ENCODE measurements at places on chromosomes 12 and 14.

DNA sequence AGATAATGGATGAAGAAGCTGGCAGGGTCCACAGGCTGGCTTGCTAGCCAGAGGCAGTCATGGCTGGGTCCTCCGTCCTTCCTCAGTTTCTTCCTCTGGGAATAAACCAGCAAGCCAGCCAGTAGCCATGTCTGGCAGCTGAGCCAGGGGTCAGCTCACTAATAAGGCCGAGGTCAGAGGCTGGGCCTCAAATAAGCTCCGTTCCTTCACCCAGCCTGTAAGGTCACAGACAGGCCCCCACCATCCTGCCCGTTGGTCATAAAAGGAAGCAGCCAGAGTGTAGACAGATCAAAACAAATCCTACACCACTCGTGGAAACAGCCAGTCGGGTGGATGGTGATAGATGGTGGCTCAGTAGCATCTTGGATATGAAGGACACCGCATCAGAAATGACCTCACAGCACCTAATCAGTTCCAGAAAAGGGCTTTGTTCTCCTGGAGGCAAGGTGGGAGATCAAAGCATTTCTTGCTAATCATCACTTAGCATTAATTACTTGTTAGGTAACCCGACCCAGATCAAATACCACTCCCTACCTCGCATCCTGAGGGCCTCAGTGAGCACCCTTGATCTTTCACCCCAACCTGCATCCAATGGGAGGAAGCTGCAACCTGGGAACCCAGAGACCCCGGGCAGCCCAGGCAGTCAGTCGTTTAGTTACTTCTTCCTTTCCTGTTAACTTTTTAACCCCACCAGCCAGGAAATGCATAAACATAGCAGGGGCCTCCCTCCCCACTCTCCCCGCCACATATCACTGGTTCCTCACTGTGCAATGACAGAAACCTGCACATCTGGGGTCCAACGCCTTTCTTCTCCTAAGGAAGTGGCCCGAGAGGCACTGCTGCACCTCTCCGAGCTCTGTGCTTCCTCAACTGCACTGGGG lies 90.2 kb downstream of the KDM2B start:
- DNase-seq = no peak

DNA sequence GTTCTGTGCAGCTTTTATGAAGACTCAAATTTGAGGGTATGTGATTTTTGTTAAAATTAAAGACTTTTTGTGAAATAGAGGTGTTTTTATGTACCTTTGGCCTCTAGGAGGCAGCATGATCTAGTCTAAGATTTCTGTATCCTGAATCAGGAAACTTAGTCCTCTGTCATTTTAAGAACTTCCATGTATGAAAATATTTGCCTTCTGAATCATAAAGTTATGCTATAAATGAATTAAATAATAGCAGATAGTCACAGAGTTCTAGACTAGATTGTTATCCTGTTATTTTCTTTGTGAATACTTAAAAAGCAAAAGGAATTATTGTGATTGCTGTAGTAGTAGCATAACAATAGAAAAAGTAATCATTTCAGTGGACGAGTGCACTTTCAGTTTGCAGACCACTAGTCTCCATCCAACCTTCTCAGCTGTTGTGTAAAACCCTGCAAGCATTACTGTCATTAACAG lies 56.3 kb downstream of the FGD4 start:
- no peak for DNase-seq

- DNase-seq = no peak
Observed at GRCh38 chr12:11595080-11595479, 54.4 kb upstream of the ETV6 start.

DNA sequence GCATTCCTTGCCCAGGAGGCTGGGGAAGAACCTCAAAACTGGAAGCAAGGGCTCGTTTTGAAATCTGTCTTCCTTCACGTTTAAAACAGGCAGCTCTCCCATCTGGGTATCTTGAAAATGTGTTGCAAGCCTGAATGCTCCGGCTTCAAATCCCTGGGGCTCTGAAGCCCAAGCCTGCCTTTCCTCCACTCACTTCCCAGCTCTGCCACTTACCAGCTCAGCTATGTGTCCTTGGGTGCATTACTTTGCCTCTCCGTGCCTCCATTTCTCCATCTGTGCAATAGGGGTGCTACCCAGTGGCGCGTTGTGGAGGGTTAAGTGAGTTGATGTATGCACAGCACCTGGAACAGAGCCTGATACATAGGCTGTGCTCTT lies 97.6 kb downstream of the GCH1 start:
- no peak for DNase-seq

DNA sequence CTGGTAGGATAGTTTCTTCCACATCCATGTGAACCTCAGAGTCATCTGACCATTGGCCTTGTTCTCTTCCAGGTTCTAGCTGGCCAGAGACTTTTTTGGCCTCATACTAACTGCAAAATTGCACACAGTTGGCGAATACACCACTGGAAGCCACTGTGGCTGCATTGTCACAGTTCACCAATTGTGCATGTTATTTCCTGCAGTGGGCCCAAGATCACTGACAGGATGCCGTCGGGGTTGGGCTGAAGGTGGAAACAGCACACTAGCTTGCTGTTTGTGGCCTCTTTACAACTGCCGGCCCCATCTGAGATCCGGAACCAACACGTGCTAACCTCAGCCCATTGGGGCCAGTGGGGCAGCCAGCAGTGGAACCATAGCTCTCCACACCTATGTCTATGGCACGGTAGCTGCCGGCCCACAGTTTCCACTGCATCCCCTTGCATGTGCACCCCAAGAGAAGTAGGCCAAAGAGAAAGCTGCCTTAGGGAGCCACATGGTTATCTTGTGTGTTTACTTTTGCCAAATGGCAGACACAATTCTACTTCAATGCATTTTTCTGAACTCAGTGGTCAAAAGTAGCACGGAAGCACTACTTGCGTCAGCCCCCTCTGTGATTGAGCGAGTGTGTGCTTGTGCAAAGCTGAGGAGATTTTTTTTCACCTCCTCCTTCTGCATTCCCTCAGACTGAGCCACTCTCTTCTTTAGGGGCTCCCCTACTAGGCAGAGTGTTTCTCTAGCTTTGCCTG lies 464.0 kb downstream of the RAD51B start:
- peak; percentile 12 for DNase-seq

DNA sequence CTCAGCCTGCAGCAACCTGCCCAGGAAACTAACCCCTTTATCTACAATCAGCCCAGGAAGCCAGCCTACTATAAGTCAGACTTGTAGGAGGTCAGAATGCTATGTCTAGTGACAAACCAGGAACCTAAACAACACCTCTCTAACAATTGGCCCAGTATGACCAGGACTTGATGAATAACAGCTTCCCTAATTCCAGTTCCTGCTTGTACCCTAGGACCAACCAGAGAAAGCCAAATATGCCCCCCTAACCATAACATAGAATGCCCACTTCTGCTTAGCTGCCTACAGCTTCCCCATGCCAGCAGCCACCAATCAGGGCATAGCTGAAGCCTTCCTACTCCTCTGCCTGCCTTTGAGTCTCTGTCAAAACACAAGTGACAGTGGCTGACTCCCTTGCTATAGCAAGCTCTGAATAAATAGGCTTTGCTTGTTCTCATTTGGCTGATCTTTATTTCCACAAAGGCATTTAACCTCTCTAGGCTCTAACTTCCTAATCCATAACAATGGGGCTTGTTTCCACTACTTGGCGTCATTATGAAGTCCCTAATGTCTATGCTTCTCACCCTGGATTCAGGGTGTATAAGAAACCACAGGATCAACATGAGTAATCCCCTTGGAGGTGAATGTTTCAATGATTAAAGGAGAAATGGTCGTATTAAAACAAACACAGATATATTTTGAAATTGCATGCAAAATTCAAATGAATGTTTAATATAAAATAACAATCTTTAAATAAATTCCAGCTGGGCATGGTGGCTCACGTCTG lies 220.2 kb downstream of the ANO6 start:
- no peak for DNase-seq

GRCh38 chr12:80188576-80188975 lies 89.2 kb downstream of the OTOGL start:
- DNase-seq = no peak

DNA sequence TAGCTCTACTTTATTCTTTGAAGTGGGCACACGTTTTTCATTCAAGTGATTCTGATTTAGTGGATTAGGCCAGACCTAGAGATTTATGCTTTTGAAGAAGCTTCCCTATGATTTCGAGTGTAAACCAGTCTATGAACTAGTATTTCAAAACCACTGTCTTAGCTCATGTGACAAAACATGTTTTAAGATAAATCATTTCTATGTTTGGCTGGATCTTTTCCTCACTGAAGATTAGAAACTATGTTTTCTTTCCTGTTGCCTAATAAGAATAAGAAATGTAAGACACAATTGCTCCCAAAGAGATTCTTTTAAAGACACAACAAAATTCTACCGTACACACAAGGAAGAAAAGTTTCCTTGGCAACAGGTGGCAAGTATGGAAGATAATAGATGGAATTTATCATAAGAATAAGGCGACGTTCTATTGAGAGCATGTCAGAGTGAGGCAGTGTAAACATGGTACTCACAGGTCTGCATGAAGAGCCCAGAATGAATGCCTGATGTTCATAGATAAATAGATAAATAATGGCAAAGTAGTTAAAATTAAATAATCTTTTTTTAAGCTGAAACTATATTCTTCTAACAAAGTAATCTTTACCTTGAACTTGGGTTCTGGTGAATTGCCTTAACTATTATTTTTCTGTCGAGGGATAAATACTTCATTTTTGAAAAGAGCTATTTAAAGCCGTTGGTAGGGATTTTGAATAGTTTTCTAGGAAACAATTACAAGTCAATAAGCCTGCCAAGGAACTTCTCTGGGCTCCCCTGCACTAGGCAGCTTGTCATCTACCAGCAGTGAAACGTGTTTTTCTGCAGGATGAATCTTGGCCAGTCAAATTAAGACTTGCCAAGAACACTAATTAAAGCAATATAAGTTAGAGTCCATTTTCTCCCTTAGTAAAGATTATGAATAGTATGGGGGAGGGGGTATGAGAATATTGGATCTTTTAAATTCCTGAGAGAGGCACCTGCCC lies 34.1 kb upstream of the C12orf75 start:
- DNase-seq = no peak

DNA sequence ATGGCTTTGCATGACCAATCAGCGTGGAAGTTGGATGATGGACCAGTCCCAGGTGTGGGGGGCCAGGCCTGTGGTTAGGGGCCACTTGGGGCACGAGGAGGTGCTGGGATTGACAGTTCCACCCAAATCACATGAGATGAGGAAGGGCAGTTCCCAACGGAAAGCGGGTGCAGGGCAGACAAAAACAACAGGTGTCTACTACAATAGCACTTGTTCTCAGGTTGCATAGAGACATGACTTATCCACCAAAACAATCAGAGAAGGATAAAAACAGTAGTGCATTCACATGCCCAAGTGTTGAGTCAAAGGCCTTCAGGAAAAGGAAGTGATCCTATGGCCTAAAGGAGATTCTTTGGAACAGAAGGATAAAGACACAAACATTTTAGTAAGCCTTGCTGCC lies 14.6 kb upstream of the EIF2B2 start:
- no peak for DNase-seq

Measured in stimulated activated CD8-positive, alpha-beta memory T cell treated with anti-CD3 and anti-CD28 coated beads, Interleukin-7, amount 100 ng/mL, for 24 hours (primary cell).